Foreskin keratinocyte (primary cell): ENCODE measurements at places on chromosomes 2 and 18. TPM values are rescaled to one million over a fixed set of nuclear protein-coding genes. Genes with fewer than 3 reads are reported as not detected.

The RNU2-63P gene
- total RNA-seq = 6.8 and 46.8 TPM in 2 replicates

The ANKRD36 gene
- total RNA-seq = 10.5 and 12.1 TPM in 2 replicates

The SH2D6 gene
- 0.25 TPM in 1 of 2 replicates, not detected in the other for total RNA-seq

The PRSS56 gene
- not detected in 2 replicates for total RNA-seq

The DYNAP gene
- total RNA-seq = not detected in 2 replicates

The RNF152 gene
- 13.1 and 14.4 TPM in 2 replicates for total RNA-seq

The TDRD15 gene
- not detected in 2 replicates for total RNA-seq

The CYTIP gene
- not detected in 2 replicates for total RNA-seq

The TPO gene
- total RNA-seq = not detected in 2 replicates

The CCDC141 gene
- not detected in 2 replicates for total RNA-seq

The SPP2 gene
- not detected in 2 replicates for total RNA-seq

The MYL12B gene
- 808 and 830 TPM in 2 replicates for total RNA-seq
